Suppressor macrophage treated with lipopolysaccharide for 4 hours (primary cell): ENCODE measurements at places on chromosomes 3 and 15.

GRCh38 chr3:42710323-42711021 lies 7.9 kb upstream of the HHATL start:
- no peak for DNase-seq

DNA sequence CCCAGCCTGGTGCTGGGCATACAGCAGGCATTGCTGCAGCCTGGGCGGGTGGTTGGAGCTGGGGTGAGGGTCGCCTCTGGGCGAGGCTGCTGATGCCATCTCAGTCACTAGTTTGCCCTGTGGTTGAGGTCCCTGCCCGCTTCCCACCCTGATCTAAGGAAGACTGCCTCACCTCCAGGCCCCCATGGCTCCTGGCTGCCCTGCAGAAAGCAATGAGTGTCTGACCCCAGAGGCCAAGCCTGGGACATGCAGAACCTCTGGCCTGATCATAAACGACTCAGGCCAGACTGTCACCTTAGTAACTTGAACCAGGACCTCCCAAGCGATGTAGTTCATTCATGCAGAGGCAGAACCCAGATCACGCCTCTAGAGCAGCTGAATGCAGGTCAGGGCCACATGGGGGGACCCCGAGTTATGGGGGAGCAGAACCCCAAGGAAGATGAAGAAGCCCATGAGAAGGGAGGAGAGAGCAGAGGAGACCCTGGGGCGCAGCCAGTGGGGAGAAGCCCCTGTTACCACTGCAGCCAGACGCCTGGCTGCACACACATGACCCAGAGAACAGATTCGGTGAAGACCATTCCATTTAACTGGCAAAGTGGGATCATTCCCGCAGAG lies 213.9 kb downstream of the TBC1D2B start:
- no peak for DNase-seq

GRCh38 chr3:151439652-151440125 lies 21.2 kb downstream of the IGSF10 start:
- peak; percentile 78 for DNase-seq

DNA sequence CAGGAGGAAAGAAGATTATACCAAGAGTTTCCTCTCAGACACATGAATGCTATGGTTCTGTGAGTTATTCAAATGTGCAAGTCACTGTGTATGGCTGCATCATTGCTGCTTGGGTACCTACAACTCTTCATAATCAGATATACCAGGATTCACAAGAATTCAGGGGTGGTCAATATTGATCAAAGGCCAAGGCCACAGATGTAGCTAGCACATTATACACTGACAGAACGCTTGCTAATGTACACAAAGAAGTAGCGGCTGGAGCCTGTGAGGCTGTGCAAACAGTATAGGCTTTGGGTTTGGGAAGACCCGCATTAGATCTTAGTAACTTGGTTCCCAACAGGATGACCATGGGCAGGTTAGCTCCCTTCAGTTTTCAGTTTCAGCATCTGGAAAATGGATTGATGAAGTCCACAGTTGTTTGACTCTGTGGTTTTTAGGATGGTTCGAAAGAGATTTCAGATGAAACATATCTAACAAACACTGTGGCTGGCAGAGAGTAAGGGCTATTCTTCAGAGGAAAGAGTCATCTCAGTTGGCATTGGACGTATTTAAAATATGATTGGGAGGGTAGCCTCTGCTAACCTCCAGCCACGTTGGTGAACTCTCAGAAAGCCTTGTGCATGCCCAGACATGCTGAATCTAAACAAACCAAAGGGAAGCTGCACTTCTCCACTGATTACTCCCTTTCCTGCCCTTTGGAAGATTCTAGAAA lies 748.7 kb upstream of the CFAP20DC start:
- no peak for DNase-seq

GRCh38 chr15:78620527-78621421 lies at the start of gene CHRNA3:
Gene CHRNA3 (minus strand): TSS chr15:78620996. CDS start chr15:78620794, 202 bp downstream.
- no peak for DNase-seq
